ENCODE measurements at places on chromosomes 7 and 10.
A peak's percentile ranks its signal among the peaks of the same experiment; 100 is the strongest.

GRCh38 chr10:79335470-79336235 is 11.6 kb upstream of the PPIF start:
- DNase-seq: no peak

DNA sequence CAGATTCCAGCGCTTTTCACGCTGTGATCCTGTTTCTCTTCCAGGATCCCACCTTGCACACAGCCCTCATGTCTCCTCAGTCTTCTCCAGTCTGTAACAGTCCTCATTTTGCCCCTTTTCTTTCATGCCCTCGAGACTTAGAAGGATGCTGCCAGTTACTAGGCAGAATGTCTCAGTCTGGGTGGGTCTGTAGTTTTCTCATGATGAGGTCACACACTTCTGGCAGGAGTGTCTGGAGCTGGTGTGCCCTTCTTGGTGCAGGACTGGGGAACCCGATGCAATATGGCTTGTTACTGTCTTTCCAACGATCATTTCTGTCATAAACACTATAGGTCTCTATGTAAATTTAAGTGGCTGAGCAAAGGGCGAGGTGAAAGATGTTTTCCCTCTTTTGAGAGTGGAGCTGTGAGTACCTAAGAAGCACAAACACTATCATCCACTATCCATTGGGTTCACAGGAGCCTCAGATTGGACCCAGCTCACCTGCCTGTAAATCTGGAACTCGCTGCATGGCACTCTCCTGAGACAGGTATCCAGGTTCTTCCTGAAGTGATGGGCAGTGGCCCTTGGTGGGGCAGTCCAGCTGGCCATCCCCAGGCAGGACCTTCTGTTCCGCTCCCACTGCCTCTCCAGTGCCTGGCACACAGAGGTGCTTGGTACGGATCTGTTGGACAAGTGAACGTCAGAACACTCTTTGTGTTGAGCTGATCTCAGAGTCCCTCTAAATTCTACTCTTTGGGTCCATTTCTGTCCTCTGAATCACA is 64.3 kb upstream of the ZNF32 start:
- DNase-seq: no peak

- no peak for DNase-seq
Observed at GRCh38 chr10:82310839-82311238, 435.8 kb downstream of the NRG3 start.

GRCh38 chr7:157138101-157138423 is 664 bp upstream of the UBE3C start:
- no peak for DNase-seq

DNA sequence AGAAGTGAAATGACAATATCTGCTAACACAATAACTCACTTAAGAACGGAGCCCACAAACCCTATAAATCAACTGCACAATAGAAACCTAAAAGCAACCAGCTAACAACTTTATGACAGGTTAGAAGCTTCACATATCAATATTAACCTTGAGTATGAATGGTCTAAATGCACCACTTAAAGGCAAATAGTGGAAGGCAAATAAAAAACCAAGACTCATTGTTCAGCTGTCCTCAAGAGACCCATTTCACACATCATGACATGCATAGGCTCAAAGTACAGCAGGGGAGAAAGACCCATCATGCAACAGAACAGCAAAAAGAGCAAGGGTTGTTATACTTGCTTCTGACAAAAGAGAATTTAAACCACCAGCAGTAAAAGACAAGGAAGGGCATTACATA is 46.8 kb downstream of the CDC14C start:
- no peak for DNase-seq

DNA sequence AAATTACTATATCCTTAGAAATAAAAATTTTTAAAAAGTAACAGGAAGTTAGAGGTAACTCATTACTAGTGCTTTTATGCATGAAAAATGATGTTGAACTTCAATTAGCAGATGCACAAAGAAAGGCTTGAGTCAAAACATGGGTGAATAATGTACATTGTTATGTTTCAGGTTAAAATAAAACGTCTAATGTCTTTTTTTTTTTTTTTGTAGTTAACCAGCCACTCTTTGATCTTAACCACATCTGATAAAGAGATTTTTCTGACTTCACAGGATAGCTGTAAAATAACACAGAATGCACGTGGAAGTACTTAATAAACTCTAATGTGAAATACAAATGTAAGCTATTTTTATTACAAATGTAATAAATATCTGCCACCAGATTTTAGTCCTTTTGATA is 61.7 kb downstream of the GSAP start:
- DNase-seq: no peak

DNA sequence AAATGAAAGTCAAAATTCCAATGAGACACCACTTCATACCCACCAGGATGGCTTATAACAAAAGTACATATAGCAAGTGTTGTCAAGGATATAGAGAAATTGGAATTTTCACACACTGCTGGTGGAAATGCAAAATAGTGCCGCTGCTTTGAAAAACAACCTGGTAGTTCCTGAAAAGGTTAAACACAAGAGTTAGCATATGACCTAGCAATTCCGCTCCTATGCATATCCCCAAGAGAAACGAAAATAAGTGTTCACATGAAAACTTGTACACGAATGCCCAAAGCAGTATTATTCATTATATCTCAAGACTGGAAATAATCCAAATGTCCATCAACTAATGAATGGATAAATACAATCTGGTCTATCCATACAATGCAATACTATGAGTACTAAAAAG is 14.8 kb downstream of the IDE start:
- DNase-seq: no peak

- DNase-seq: no peak
Observed at GRCh38 chr10:100744987-100745881, at the start of gene PAX2. Gene PAX2, plus strand, starts transcription at chr10:100745582. Its CDS starts 679 bp downstream, at chr10:100746261.

- DNase-seq: no peak
Observed at GRCh38 chr10:11197266-11197712, 179.6 kb downstream of the CELF2 start.

DNA sequence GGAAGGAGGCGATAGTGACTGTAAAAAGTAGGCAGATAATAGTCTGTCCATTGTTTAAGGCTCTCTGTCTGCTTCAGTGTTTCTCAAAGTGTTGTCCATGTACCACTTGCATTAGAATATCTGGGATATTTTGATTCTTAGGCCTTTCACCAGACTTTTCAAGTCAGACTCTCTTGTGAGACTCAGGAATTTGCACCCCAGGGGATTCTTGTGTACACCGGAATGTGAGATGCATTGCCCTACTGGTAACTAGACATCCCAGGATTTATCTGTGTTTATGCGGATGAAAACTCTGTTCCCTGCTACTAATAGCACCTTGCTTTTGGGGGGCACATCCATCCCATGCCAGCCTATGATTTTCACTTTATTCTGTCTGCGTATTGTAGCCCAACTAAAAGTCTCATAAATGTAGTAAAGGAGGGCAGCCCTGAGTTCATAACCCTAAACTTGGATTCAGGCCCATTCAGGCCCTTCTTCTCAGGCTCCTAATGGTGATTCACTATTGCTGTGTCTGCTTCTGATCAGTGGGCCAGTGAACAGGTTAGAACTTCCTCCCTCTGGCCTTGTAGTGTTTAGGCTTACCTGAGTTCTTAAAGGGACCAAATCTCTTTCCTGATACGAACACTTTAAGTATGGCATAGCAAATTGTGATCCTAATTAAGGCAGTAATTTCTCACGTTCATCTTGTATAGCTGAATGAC is 71.8 kb upstream of the RPA3 start:
- DNase-seq: no peak

DNA sequence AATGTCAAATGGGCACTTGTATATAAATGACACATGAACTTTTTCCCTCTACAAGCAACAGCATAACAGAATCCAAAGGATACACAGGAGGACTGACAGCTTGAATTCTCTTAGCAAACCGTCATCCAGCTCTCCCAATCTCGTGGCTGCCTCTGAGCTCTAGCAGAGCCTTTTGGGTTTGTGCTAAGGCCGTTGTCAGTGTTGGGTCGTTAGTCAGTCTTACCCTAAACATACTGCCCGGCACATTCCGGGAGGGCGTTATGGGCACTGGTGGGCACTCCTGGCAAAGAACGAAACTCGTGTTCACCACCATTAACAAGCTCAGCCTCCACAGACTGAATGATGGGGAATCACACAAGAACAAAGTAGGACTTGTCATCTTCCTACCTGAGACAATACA is 19.6 kb upstream of the ENO4 start:
- no peak for DNase-seq

DNA sequence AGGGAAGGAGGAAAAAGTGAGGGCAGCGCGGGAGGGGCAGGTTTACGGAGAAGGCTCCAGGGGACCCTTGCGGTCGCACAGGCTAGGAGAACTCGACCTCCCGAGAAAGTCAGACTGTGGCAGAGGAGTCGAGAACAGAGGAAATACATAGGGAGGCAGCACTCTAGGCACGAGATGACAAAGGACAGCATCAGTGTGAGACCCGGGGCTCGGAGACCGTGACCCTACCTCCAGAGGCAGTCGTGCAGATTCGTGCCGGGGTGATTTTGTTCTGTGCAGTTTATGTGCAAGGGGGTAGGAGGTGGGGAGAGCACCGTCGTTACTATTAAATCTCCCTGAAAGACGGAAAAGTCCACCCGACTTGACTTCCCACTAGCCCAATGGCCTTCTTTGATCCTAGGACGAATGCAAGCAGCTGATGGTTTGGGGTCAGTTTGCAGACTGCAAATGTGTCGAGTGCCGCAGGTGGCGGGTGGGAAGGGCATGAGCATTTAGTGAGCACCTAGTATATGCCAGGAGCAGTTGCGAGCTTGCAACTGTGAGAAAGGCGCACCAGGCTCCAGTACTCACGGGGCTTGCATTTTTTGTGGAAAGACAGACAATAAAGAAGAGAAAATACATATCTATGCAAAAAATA is 674 bp upstream of the OSBPL3 start:
- peak; percentile 68 for DNase-seq

- DNase-seq: no peak
Observed at GRCh38 chr10:62025901-62026879, 124.7 kb downstream of the ARID5B start.

DNA sequence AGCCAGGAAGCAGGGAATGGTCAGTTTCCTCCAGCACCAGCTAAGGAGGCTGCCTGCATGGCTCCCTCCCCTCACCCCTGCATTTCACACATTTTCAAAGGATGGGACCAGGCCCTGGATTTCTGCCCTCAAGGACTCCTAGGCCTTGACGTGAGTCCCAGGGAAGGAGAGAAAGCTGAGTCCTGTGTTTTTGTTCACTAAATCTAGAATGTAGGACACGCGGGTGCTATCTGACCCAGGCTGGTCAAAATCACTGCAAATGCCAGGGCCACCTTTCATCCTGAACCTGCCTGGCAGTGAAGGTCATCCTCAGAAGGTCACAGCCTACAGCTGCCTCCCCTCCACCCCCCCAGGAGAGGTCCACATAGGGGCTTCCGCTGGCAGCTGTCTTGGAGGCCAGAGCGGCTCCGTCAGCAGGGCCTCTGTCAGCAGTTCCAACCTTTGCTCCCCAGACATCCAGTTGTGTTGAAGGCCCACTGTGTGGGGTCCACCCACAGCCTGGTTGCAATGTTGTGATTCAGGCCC is 18.0 kb downstream of the RHBDD2 start:
- DNase-seq: no peak

- DNase-seq: no peak
Observed at GRCh38 chr10:95451150-95451549, 110.0 kb downstream of the SORBS1 start.

DNA sequence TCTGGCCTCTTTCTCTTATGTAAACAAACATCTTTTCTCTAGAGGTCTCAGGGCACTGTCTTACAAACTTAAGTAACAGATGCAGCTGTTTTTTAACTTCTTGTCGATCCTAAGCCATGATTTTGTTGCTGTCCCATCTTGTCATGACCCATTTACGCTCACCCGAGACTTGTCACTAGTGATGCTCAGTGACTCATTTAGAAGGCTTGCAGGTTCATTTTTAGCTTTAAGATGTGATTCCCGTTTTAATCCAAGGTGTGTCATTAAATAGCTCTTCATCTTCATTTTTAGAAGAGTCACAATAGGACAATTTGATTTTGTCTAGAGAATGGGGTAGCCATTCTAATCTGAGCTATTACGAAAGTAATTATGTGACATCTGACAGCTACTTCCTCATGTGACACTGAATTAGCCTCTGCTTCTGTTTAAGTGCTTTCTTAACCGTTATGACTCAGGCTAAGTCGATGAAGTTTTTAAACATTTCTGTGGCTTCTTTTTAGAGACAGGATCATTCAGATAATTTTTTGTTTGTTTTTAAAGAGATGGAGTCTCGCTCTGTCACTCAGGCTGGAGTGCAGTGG is 42.7 kb downstream of the SPDYE5 start:
- no peak for DNase-seq

GRCh38 chr7:32559480-32559879 is 64.2 kb downstream of the AVL9 start:
- DNase-seq: no peak

GRCh38 chr7:142272841-142273240 is 15.0 kb upstream of the PRSS58 start:
- no peak for DNase-seq

DNA sequence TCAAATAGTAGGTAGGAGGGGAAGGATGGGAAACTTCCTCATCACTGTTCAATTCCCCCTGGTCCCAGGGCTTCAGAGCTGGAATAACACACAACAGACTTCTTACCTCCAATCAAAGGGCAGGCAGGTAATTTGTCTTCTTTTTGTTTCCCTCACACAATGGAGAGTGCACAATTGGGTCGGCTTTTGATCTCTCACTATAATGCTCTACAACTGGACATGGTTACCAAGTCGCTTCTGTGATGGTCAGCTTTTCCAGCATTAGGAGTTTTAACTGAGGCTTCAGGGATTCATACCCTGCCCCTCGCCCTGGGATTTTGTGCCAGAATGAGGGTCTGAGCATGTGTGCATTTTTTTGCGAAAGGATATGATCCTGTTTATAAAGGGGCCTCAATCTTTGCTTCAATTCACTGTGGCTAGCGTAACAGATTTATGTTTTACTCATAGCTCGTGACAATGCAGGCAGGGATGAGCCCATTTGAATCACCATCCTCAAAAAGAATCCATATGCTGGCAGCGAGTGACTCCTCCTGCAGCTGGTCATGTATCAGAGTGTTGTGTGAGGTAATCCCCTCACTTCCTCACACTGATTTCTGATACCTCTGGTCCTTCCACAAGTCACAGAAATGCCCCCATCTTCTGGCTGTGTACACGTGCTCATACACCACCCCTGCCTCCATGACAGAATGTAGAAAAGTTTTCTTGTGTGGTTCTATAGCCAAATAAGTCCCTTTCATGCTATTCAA is 189.6 kb downstream of the CTTNBP2 start:
- DNase-seq: no peak

DNA sequence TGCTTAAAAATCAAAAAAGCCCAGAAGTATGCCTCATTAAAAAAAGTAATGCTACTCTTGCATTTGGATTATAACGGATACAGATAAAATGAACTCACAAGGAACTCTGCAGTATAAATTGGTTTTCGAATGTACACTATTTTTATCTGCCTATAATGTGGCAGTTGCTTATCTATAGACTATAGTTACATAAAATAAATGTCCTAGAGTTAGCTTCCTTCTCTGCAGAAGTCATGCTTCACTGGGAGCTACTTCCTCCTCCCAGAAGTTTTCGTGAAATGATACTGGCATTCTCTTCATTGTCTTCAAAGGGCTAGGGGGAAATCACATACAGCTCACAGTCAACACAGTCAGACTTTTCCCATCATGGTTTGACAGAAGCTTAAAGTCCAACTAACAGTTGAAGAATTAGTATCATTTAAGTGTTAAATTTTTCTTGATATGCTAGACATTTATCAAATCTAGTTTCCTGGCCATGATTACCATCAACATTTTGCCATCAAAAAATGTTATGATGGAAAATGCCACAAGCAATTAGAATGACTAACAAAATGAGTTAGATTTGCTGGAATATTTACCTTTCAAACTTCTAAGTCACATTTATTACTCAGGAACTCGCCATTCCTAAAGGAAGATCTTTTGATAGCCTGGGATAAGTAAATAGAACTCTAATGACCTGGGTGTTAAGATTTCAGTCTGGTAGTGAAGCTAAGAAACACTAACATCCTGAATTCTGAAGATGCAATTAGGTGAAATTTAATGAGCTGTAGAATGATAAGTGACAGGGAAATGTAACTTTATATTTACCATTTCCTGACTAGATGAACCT is 87.3 kb upstream of the TRIL start:
- DNase-seq: no peak
